ENCODE measurements at places on chromosomes 6 and 20.

GRCh38 chr20:45345104-45345936 is 2.9 kb downstream of the SDC4 start:
- peak; percentile 71 for DNase-seq

DNA sequence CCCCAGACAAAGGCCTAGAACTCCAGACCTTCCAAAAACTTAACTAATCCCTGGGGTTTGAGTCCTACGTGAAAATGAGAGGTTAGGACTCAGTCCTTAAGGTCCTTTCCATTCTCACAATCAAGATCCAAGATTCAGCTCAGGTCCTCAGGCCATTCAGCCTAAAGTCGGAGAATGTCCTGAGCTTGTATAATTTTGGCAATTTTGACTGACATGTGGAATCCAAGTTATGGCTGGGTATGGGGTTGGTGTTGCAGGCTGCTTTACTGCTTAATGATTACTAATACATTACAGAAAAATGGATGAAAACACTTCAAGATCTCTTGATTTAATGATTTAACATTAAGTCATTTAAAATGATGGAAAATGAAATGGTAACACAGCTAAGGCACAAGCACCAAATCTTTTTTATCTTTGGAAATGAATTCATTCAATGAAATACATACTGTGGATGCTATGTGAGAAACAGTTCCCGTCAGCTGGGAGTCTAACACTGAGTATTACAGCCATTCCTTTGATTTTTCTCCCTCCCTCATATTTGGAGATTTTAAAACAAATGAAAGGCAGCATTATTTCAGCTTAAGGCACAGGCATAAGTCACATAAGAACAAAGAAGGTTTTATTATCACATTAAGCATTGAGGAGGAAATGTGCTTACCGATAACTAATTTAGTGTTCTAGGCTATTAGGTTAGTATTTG is 1.3 kb downstream of the ARHGAP18 start:
- DNase-seq, result no peak

- no peak for DNase-seq
Measured at GRCh38 chr6:159801935-159802334, 1.9 kb downstream of the PNLDC1 start.

DNA sequence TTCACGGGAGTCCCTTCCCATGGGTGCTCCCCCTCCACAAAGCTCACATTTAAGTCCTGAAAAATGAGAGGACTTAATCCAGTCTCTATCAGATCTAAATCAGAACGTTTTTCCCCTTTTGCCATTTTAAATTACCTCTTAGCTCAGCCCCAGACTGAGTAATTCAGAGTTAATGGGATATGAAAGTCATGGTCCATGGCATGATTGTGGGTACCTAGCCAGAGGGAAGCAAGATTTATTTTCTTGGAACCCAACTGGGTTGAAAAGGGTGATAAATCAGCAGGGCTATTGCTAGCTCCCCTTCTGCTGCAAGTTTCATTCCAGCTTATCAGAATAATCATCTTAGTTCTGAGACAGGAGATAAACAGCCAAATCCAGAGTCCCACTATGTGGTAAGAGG is 320.2 kb upstream of the CHD6 start:
- DNase-seq, result no peak

DNA sequence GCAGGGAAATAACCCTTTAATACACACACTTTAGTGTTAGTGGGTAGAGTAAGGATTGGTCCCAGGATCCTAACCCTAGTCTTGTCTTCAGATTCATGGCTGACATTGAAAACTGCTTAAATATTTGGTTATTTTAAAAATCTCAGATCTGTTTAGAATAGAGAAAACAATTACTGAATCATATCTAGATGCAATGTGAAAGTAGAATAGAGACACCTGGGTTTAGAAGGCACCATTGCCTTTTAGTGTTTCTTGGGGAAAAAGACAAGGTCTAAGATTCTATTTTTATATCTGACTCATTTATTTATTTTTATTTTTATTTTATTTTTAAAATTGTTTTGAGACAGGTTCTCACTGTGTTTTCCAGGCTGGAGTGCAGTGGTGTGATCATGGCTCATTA is 6.0 kb downstream of the DDX43 start:
- DNase-seq, result no peak

DNA sequence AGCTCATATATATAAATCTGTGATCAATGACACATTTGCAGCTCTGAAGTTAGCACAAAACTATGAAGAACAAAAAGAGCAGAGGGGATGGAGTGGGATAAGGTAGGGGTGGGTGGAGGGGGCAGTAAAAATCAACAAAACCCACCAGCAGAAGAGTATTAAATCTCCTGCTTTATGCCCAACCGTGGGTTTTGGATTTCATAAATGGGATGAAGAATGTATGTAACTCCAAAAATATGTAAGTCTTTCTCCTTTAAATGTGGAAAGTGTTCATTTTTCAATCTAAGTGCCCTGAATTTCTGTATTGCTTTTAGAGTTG is 480.3 kb upstream of the MARCKS start:
- DNase-seq, result no peak

- DNase-seq, result no peak
Measured at GRCh38 chr6:65259059-65259458, 448.0 kb downstream of the EYS start.

DNA sequence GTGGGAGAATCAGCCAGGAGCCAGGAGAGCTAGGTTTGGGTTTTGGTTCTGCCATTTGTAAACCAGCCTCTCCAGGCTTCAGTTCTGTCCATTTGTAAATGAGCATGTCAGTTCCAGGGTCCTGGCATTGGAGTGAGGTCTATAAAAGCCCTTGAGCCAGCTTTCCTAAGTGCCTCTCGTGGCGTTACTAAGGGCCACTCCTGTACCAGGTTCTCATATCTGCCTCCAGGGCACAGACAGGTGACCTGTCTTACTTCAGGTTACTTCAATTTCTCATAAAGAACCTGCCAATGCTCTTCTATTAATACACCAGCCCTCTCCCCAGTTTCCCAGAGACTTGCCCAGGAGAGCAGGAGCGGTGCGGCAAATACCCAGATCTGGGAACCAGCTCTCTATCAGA is 101.9 kb downstream of the VEGFA start:
- peak; percentile 90 for DNase-seq

- no peak for DNase-seq
Measured at GRCh38 chr6:77205936-77206335, 257.4 kb downstream of the HTR1B start.

DNA sequence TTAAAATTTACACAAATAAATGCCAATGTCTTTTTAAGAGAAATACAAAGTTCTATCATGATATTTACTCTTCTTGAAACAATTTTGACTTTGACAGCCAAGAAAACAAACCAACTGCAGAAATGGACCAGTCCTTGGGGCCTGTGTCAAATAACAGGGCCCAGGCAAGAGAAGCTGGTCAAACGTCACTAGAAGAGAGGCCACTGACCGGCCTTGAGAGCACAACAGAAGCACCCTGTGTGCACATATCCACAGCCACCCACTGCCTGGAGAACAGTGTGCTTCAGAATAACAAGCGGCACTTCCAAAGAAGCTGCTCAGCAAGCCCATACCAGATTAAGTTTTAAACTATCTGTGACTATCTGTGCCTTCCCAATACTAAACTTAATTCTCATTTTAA is 14.8 kb downstream of the APMAP start:
- DNase-seq, result no peak

DNA sequence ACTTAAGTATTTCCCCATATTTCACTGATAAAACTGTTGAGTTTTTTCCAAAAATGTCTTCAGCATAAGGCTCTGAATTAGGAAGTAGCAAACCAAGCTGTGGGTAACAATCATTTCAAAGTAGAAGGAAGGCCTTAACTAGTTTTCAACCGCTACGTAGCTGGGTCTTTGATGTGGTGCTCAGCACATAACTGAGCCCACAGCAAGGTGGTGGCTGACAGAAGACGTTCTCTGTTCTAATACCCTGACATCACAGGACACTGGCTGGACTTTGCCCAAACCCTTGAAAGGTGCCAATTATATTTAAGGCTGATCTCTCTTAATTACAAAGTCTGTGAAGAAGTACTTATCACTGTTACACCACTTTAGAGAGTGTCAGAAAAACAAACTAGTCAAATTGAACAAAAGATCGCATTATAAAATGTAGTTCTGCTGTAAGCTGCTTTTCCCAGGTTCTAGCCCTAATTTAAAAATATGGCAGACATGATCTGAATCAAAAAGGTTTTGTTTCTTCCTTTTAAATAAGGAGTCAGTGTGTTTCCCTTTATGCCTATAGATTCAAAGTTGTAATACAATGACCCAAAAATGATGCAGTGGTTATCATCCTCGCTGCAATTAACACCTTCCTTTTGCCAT is 26.7 kb downstream of the MAN1A1 start:
- no peak for DNase-seq

DNA sequence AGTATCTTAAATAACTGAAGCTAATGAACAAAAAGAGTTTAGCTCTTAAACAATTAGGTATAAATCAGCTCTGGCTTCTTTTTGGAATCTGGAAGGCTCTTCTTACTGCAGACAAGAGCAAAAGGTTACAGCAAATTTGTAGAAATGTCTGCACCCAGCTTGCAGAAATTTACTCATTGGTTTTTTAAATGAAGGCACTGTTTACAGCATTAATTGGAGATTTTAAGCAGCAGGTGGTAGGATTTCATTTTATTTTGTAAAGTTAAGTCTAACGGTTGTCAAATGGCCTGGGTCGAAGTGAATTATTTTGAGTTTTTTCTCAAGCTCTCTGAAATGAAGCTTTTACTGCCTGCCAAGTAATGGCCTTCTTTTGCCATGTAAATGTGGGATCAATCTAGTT is 102.1 kb downstream of the NRSN1 start:
- DNase-seq, result no peak

GRCh38 chr6:168724669-168725570 is 283.9 kb downstream of the SMOC2 start:
- DNase-seq, result no peak

DNA sequence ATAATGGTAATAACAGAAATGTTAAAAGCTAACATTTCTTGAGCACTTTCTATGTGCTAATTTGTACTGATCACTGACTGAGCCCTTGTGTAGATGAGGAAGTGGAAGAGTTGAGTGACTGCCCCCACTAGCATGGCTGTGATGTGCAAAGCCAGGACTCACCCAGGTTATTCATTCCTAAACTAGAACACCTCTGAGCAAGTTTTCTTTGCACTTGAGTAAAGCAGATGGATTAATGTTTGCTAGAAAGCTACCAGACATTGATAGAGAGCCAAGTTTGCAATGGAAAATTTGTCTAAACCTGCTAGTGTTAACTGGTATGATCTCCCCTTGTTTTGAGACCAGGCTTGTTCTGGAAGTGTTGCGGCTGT is 467.4 kb upstream of the PLCB4 start:
- DNase-seq, result peak; percentile 30

GRCh38 chr6:5084360-5084780 is 771 bp upstream of the PPP1R3G start:
- no peak for DNase-seq

GRCh38 chr20:32332614-32333013 is 25.5 kb upstream of the ASXL1 start:
- no peak for DNase-seq

DNA sequence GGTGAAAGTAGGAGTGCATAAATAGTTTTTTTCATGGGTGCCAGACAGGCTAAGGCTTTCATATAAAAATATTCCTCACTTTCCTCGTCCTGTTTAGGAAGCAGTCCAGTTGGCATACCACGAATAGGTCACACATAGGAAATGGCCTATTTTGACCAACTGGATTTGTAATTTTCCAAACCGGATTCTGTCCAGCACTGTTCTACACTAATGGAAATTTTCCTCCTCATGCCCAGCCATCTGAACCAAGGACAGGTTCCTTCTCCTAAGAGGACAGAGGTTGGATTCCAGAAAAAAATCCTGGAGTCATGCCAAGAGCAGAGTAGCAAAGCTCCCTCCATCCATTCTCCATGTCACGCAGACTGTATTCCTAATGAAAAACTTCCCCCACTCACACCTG is 43.1 kb downstream of the PANK2 start:
- no peak for DNase-seq

- DNase-seq, result no peak
Measured at GRCh38 chr20:34514897-34515483, 1.2 kb upstream of the DYNLRB1 start.

GRCh38 chr20:62196286-62196685 is 13.5 kb downstream of the MTG2 start:
- DNase-seq, result no peak

DNA sequence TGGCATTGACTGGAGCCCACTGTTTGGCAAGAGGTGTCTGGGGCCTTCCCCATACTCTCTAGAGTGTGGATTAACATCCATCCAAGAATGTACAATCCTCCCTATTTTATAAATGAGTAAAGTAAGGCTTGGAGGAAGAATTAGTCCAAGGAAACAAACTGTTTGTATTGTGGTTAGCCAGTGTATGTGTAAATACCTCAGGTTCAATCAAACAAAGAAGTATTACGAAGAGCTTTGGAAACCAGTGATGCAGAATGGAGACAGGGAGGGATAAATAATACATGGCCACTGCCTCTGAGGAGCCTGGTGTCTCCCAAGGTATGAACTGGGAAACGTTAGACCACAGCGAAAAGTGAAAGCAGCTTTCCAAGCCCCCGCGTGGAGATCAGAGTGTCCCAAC is 226.6 kb upstream of the RIN2 start:
- no peak for DNase-seq

GRCh38 chr20:24948939-24949679 is at the start of gene CST7:
TSS of gene CST7 (plus strand) at chr20:24949269. CDS start at chr20:24949506, 237 bp downstream.
- no peak for DNase-seq

GRCh38 chr6:113182370-113183141 is 674.6 kb upstream of the MARCKS start:
- DNase-seq, result no peak

DNA sequence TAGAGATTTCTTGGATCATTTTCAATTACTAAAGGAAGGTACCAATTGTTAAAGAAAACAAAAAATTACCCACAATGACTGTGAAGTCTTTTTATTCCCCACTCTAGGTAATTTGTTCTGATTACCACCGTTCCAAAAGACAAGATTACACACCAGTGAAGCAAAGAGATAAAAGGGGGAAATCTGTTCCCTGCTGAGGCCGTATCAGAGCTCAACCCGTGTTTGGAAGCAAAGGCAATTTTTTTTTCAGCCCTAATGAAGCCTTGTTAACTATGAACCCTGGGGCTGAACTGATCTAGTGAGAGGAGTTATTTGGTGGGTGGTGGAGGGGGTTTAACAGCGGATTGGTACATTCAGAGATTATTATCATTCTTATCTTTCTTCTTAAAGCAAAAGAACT is 128.5 kb downstream of the ALDH8A1 start:
- DNase-seq, result no peak

DNA sequence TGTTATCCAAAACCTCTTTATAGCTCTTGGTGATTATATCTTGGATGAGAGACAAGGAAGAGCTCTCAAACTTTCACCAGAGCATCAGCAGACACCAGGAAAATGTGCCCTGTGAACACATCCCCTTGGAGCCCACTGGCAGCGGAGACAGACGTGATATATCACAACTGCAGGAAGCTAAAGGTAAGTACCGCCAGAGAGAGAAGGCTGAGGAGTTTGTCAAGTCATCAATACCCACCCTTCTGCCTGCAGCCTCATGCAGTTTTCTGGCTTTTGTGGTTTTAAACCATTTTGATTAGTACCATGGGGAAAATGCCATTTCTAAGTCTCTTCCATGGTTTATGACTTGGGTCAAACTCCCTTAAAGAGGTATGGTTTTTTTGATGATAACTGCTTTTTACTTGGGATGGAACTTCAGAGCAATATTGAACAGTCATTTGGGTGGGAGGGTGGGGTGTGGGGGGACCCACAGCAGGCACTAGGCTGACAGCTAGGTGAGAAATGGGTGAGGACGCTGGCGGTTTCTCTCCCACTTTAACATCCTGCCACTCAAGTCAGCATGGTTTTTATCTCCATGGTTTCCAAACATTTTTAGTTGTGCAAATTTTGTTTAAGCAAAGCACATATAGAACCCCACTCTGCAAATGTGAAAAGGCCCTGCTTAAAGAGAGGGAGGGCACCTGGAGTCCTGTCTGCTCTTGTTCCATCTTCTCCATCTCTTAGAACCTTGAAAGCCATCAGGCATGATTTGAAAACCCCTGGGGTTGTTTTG is 108.4 kb downstream of the SCML4 start:
- DNase-seq, result no peak
